Activated CD4-positive, alpha-beta T cell treated with anti-CD3 and anti-CD28 coated beads, Interleukin-2, Interleukin-6, amounts not matched to agents 100 ng/mL and 50 ng/mL, durations not matched to agents 16 hours and 8 hours (primary cell): ENCODE measurements at places on chromosomes 6 and 20.
A peak's percentile ranks its signal among the peaks of the same experiment; 100 is the strongest.

- DNase-seq: no peak
Measured at GRCh38 chr20:57043091-57043490, 223.3 kb downstream of the BMP7 start.

DNA sequence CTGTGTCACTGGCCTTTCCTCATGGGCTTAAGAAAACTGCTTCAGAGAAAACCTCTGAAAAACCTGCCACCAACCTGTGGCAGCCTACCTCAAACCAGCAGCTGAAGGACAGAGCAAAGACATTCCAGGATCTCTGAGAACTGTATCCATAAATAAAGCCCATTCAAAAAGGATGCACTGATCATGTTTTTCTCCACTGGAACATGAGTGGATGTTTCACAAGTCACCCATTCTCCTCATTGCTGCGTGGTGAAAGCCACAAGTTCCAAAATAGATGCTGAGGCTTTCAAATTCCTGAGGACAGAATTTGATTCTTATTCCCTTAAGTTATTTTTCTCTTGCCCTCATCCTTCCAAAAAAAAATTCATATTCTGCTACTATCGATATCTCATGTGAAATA is 280.6 kb downstream of the KHDC1L start:
- DNase-seq: no peak

GRCh38 chr20:21615617-21616080 is 89.8 kb upstream of the PAX1 start:
- DNase-seq: peak; percentile 64

GRCh38 chr6:29925727-29926412 is 16.5 kb upstream of the HLA-A start:
- peak; percentile 29 for DNase-seq

DNA sequence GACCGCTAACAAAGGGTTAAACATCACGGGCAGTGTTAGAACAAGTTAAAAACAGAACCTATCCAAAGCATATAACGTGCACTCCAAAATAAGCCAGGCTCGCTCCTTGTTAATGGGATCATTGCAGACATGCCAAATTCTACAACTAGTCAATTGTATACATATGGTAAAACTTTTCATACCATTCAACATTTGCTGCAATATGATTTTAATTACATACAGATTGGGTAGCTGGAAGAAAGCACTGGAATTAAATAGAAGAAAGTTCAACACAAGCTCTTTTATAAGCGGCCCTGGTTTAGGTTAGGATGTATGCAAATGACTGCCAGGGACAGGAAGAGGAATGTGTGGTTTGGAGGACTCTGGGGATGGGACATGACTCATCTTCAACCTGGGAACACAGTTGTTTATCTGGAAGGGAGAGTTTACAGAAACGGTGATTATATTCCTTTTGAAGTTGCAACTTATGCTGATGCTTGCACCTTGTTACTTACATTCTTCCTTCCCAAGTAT is 62.5 kb upstream of the TIAM2 start:
- no peak for DNase-seq

- no peak for DNase-seq
Measured at GRCh38 chr6:71028236-71028876, 71.5 kb upstream of the B3GAT2 start.
